ENCODE measurements at places on chromosomes 16 and 17.

DNA sequence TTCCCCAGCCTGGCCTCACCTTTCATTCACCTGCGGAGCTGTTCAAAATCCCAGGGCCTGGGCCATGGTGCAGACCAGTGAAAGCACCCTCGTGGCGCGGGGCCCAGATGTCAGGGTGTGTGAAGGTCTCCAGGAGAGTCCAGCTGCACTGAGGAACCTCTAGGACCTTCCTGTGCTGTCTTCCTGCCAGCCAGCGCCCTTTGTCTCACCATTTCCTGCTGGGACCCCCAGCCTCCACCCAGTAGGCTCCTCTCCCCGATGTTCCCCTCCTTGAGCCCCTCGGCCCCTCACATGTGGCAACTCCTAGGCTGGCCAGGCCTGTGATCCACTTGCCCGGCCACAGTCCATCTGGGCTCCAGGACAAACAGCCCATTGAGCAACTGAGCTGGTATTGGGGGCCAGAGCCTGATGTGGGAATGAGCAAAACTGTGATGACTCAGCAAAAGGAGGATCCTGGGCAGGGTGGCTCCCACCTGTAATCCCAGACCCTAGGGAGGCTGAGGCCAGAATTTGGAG lies 677 bp downstream of the SULT1A2 start:
- no peak for DNase-seq

GRCh38 chr17:80961541-80962330 lies 29.9 kb upstream of the CHMP6 start:
- no peak for DNase-seq

- no peak for DNase-seq
Observed at GRCh38 chr16:65244787-65245186, 122.9 kb upstream of the CDH11 start.

- no peak for DNase-seq
Observed at GRCh38 chr17:20053361-20053964, 44.3 kb downstream of the SPECC1 start.

DNA sequence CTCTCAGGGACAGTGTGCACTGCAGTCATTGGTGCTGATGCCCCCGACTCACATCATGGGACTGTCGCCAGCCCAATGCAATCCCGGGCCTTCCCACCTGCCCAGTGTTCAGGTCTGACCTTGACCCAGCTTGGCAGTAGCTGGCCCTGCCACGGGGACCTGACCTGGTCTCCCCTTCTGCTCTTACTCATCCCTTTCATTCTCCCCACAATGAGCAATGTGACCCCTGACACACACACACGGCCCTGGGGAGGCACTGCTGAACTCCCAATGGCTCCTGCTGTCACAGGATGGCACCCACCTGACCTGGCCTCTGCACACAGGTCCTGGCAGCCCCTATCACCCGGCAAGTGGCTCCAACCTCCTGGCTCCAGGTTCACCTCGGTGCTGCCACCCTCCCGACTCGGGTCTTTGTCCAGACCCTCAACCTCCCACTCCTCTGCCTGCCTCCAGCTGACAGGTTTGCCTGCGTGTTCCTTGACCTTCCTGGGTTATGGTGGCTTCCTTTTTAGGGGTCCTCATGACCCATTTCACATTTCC lies 6.6 kb downstream of the CD300C start:
- no peak for DNase-seq

- DNase-seq, result no peak
Observed at GRCh38 chr17:79086609-79087427, 12.2 kb downstream of the ENGASE start.

- DNase-seq, result no peak
Observed at GRCh38 chr17:69282002-69282401, 44.9 kb downstream of the ABCA5 start.

DNA sequence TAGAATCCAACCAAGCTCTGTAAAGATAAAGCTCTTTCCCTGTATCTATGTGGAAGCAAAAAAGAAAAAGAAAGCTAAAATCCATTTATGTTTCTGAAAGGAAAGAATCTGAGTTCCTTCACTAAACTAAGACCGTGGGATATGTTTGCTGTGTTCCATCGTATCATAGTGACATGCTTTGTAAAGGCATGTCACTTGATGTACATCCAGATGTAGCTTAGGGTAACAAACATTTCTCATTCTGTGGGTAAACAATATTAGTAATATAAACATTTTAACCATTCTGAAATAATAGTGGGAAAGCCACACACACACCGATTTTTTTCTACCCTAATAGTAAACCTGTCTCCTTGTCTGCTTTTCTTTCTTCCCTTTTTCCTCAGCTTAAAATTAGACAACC lies 78.1 kb downstream of the TUBD1 start:
- DNase-seq, result no peak

- DNase-seq, result no peak
Observed at GRCh38 chr17:28372203-28372944, 880 bp downstream of the SARM1 start.

- no peak for DNase-seq
Observed at GRCh38 chr16:55585631-55586030, 19.1 kb downstream of the CAPNS2 start.

- no peak for DNase-seq
Observed at GRCh38 chr17:76752006-76752405, 14.1 kb downstream of the MFSD11 start.

- peak; percentile 49 for DNase-seq
Observed at GRCh38 chr16:67428146-67428731, 2.7 kb upstream of the HSD11B2 start.

- DNase-seq, result no peak
Observed at GRCh38 chr17:18278867-18279266, 18.4 kb downstream of the MIEF2 start.

DNA sequence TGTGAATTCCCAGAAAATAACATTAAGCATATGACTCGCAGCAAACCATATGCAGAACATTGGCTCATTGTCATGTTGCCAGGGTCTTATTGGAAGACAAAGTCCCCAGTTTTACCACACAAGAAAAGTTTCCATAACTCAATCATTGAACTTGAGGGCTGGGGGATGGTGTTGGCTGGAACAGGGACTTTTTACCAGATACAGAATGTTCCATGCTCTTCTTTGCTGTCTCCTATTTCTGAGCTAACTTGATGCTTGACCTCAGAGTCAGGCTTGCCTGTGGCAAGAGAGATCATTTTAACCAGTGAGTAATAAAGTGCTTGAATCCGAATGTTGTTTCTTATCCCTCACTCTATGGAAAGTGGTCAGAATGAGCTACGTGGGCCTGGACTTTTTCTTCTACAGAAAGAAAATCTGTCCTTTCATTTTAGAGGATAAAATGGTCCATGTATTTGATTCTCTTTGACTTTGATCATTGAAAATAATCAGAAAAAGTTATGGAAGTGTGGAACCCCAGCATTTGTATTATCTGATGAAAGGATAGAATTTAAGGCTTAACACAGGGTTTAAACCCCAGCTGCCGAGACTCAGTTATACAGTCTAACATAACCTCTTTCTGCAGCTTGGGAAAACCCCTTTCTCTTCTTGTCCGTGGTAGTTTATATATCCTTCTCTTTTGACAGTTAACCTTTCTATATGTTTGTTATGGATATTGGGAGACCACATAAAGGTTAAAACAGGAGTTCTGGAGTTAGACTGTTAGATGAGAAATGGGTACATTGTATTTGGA lies 67.0 kb downstream of the TUBD1 start:
- no peak for DNase-seq

DNA sequence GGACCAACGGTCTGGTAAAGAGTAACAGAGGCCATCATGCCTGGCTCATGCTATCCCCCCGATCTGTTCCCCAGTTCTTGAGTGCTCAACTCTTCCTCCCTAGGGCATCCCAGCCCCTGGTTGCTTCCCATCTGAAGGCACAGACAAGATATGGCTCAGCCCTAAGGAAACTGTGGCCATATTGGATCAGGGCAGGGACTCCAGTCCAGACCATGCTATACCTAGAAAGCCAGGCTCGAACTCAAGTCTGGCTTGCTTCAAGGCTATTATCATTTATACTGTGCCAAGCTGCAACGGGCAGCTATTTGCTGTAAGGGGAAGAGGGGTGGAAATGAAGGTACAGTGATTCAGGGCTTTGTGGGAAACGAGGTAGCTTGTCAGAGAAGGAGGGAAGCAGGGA lies 2.8 kb downstream of the UBTF start:
- no peak for DNase-seq

GRCh38 chr17:78019367-78019975 lies 61.0 kb downstream of the TNRC6C start:
- DNase-seq, result peak; percentile 42

- DNase-seq, result no peak
Observed at GRCh38 chr16:58451945-58452401, 48.0 kb upstream of the NDRG4 start.

DNA sequence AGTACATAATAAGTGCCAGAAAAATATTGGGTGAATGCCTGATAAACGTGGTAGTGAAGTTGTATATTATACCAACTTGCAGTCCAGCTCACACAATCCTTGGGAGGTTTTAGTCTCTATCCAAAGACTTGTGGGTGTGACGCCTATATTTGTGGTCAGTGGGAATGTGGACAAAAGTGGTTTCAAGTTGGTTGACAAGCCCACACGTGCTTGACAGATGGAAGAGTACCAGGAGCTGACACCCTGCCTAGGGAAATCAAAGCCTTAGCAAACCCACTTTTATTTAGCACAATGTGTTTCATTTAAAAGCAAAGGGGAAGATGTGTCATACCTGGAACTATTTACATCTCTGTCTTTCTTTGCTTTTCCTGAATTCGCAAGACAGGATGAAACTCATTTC lies 79.0 kb downstream of the CA10 start:
- no peak for DNase-seq

DNA sequence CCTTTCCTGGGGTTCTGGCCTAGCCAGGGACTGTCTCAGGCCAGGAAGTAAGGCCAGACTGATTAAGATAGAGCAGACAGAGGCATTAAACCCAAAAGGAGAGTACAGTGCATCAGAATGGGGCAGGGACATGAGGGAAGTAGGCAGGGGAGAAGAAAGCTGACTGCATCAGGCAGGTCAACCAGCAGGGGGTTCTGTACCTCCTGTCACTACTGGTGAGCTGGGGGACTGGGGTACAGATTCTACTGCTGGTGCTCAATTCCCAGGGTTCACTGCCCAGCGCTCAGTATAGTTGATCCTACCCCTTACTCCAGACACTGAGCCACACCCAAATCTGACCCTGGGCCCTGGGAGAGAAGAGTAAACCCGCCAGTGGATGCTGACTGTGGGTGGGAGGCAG lies 12.9 kb upstream of the MTMR4 start:
- DNase-seq, result no peak

GRCh38 chr16:56298948-56299596 lies 107.8 kb downstream of the GNAO1 start:
- peak; percentile 89 for DNase-seq

GRCh38 chr17:49845321-49845720 lies 2.5 kb downstream of the TAC4 start:
- no peak for DNase-seq

DNA sequence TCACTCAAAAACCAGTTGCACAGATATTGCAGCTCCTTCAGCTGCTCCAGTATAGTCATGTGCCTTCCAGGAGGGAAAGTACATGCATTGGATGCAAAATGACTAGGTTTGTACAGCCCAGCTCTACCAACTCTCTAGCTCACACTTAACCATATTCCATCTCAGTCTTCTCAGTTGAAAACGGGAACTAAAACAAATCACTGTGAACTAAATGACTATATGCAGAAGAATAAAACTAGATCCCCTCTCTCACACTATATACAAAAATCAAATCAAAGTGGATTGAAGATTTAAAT lies 24.9 kb downstream of the DCUN1D3 start:
- DNase-seq, result no peak

- peak; percentile 15 for DNase-seq
Observed at GRCh38 chr16:47565454-47565853, 104.3 kb downstream of the PHKB start.

GRCh38 chr16:86046667-86047270 lies 147.8 kb downstream of the IRF8 start:
- no peak for DNase-seq

- no peak for DNase-seq
Observed at GRCh38 chr16:50246299-50247122, 19.8 kb upstream of the ADCY7 start.

GRCh38 chr17:62781356-62781755 lies 26.8 kb downstream of the MARCHF10 start:
- no peak for DNase-seq

- DNase-seq, result no peak
Observed at GRCh38 chr16:175011-175949, 1.2 kb upstream of the HBA1 start.

- DNase-seq, result no peak
Observed at GRCh38 chr17:15184872-15185624, 80.1 kb downstream of the PMP22 start.

- no peak for DNase-seq
Observed at GRCh38 chr17:42273474-42274252, 2.5 kb downstream of the STAT5B start.

GRCh38 chr17:79627766-79628690 lies 17.2 kb upstream of the RBFOX3 start:
- no peak for DNase-seq

GRCh38 chr17:78409191-78409928 lies 30.9 kb downstream of the PGS1 start:
- no peak for DNase-seq

DNA sequence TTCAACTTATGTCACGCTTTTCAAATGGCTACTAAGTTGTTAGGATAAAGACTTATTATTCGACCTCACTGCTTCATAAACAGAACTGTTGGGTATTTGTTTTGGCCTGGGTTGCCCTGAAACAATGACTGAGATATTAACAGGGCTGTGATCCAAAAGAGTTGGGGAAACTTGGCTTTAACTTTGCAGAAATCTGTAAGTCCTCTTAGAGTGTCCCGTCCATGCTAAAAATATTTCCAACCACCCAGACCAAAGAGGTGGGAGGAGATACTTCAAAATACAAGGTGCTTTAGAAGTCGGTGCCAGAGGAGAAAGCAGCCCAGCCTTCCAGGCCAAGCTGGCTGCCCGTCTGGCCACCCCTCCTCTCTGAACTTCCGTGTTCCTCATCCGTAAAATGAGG lies 16.1 kb upstream of the SPATA32 start:
- no peak for DNase-seq

DNA sequence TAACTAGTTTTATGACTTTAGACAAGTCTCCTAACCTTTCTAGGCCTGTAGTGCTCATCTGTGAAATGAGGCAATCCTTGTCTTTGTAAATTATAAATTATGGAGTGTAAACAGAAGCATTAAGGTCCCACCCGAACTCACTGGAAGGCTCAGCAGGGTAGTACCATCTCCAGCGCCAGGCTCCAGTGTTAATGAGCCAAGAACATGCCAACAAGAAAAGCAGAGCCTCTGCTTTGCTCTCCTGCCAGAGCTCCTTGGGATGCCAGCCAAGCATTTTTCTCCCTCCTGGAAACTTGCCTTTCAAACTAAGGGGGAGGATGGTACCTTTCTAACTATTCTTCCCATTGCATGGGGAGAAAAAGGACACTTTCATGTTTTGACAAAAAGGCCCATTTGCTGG lies 14.9 kb downstream of the LIMD2 start:
- DNase-seq, result peak; percentile 49

- no peak for DNase-seq
Observed at GRCh38 chr16:9906218-9906617, 276.0 kb downstream of the GRIN2A start.

- DNase-seq, result no peak
Observed at GRCh38 chr16:88595101-88595500, 24.9 kb downstream of the ZC3H18 start.
